ENCODE measurements at places on chromosomes 2 and 18.

GRCh38 chr2:46984642-46985476 lies 69.3 kb upstream of the MCFD2 start:
- H3K27me3 ChIP-seq, result no peaks in the 10 kb centered on the region
- no peaks in the 10 kb centered on the region for H3K36me3 ChIP-seq
- peak; percentile 27 for DNase-seq
- H3K4me3 ChIP-seq, result no peak overlapping the region

DNA sequence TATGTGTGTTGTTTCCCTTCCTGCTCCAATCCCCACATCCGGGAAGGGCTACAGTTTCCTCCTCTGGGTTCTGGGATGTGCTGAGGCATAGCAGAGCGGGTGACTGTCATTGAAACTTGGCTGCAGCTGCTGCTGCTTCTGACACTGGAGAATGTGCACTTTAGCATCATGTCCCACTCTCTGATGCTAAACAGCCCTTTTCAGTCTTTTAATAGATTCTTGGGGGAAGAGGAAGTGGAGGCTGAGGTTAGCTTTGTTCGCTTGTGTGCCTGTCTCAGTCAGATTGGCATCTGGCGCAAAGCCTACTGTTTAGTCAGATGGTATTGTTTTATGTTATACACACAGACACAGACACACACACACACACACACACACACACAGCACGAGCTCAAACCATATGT lies 136.5 kb upstream of the RND3 start:
- no peak overlapping the region for H3K27ac ChIP-seq
- no peaks in the 10 kb centered on the region for H3K27me3 ChIP-seq
- no peak overlapping the region for H3K4me3 ChIP-seq
- no peaks in the 10 kb centered on the region for H3K4me1 ChIP-seq

DNA sequence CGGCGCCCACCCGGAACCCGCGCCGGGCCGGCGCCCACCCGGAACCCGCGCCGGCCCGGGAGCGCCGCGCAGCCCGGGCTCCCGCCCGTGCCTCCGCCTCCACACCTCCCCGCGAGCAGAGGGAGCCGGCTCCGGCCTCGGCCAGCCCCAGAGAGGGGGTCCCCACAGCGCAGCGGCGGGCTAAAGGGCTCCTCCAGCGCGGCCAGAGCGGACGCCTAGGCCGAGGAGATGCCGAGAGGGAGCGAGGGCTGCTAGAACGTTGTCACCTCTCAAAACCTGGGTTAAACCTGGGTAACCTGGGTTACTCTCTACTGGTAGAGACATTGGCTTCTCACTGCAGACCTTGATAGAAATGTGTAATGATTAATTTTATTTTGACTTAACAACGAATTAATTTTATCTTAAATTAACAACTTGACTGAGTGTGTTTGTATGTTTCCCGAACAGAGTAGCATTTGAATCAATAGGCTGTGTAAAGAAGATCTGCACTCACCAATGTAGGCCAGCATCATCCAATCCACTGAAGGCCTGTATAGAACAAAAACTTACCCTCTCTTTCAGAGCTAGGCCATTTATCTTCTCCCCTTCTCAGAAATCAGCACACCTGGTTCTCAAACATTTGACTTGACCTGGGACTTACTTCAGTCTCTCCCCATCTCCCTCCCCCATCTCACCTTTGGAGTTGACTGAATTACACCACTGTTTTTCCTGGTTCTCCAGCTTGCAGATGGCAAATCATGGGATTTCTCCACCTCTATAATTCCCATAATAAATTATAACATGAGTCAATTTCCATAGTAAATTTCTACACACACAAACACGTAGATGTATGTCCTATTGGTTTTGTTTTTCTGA lies 242.7 kb downstream of the ASXL3 start:
- no peaks in the 10 kb centered on the region for H3K27me3 ChIP-seq
- H3K27ac ChIP-seq, result no peak overlapping the region
- no peaks in the 10 kb centered on the region for H3K36me3 ChIP-seq

DNA sequence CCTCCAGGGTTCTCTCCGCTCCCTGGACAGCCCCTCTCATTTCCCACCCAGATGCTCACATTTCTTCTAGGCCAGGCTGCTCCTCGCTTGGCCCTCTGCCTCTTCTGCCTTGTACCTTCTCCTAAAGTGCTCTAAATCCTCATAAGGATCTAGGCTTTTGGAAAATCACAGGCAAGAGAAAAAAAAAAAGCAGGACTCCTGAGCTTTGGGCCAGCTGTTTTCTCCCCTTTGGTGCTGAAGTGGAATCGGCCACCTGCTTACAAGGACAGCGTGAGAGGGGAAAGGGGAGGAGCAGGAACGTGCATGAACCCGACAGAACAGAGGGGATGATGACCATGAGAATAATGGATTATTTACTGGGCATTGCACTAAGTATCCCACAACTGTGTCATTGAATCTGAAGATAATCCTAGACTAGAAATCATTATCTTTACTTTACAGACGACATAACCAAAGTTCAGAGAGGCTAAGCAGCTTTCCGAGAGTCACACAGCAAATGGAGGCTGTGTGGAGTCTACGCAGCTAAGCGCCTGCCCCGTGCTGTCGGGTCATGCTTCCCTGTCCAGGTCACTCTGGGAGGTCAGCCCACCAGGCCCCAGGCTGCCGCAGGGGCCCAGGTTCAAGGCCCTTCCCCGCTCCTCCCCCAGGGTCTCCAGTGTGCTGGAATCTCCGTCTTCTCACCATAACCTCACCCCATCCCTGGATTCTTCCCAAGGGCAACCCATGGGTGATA lies 141.9 kb downstream of the PXDN start:
- H3K27me3 ChIP-seq, result no peaks in the 10 kb centered on the region
- H3K36me3 ChIP-seq, result no peaks in the 10 kb centered on the region
- no peak overlapping the region for H3K4me3 ChIP-seq
- no peak for DNase-seq

DNA sequence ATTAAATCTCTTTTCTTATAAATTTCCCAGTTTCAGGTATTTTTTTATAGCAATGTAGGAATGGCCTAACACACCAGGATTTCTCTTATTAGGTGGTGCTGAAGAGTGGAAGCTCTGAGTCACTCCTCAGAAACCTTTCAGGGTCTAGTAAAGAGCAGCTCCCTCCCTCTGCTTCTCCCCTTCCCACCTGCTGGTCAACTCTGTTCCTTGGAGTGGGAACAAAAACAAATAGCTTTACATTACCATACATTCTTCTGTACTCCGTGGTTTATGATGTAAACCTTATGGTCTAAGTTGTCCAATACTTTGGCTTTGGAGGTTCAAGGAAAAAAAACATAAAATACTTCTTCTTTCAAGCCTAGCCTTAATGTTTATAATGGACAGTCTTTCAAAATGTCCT lies 2.7 kb upstream of the IL1R1 start:
- H3K27me3 ChIP-seq, result peaks cover 40% of the 10 kb centered on the region
- no peak for DNase-seq
- no peaks in the 10 kb centered on the region for H3K36me3 ChIP-seq
- no peaks in the 10 kb centered on the region for H3K4me1 ChIP-seq

DNA sequence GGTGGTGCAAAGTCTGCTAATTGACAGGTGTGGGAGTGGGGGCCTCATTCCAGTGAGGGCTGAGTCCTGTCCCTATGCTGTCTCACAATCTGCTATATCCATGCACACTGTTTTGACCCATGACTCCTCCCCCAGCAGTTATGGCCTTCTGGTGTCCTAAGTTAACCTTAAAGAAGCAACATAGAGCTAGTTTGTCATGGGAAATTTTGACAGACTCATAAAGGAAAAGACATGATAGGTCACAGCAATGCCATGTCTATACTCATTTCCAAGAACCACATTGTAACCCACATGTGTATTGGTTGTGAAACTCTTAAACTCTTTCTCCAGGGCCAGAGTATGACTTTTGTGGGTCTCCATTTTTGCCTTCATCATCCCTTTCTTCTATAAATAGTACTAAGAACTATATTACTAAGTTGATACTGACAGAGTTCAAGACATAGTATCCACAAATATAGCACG lies 78.2 kb upstream of the SLC1A4 start:
- H3K36me3 ChIP-seq, result no peaks in the 10 kb centered on the region
- peaks cover 10% of the 10 kb centered on the region for H3K4me1 ChIP-seq
- H3K27ac ChIP-seq, result no peak overlapping the region
- no peaks in the 10 kb centered on the region for H3K27me3 ChIP-seq
- DNase-seq, result no peak

DNA sequence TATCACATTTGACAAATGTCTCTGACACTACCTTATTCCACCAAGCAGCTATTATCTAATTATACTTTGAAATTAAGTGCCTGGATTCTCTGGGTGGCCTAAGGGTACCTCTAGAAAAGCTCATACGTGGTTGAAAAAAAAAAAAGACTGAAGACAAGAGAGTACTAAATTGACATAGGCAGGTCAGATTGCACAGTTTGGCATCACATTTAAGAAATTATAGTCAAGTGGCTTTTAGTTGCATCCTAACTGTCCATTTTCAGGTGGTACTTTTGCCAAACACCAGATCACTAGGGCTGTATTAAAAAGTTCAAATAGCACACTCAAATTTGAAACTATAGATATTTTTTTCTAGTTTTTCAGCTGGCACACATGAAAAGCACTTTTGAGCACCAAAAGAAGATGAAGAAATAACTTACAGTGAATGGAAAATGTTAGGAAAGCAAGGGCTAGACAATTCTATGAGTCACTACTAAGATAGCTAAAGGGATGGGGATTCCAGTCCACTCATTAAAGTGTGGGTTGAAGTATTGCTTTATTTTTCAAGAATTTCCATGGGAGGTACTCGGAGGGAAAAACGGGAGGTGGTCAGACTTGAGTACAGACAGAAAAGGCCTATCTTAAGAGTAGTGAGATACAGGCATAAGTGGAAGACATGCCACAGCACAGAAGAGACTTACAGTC lies 106.5 kb upstream of the COL5A2 start:
- peaks cover 17% of the 10 kb centered on the region for H3K4me1 ChIP-seq
- DNase-seq, result peak; percentile 45
- H3K27me3 ChIP-seq, result no peaks in the 10 kb centered on the region
- no peaks in the 10 kb centered on the region for H3K36me3 ChIP-seq
- H3K27ac ChIP-seq, result no peak overlapping the region

DNA sequence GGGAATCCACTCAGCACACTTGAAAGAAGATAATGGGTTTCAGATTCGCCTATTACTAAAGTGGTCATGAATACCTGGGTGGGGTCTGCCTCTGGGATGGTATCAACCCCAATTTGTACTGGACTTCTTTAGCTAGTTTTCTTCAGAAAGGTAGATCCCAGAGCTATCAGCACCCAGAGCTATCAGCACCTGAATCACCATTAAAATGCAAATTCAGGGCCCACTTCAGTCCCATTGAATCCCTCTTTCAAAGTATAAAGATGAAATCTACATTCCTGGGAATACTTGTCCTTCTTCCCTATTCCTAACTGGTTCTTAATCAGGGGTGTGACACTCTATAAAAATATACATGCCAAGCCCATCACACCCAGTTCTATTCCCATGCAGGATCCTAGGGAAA lies 914.3 kb downstream of the DCC start:
- no peaks in the 10 kb centered on the region for H3K27me3 ChIP-seq
- no peak overlapping the region for H3K27ac ChIP-seq
- no peak overlapping the region for H3K4me3 ChIP-seq
- no peak for DNase-seq

GRCh38 chr18:79595876-79596374 lies 83.7 kb upstream of the CTDP1 start:
- no peak overlapping the region for H3K4me3 ChIP-seq
- H3K27me3 ChIP-seq, result peaks cover 41% of the 10 kb centered on the region
- DNase-seq, result no peak
- no peak overlapping the region for H3K27ac ChIP-seq
- no peaks in the 10 kb centered on the region for H3K4me1 ChIP-seq

DNA sequence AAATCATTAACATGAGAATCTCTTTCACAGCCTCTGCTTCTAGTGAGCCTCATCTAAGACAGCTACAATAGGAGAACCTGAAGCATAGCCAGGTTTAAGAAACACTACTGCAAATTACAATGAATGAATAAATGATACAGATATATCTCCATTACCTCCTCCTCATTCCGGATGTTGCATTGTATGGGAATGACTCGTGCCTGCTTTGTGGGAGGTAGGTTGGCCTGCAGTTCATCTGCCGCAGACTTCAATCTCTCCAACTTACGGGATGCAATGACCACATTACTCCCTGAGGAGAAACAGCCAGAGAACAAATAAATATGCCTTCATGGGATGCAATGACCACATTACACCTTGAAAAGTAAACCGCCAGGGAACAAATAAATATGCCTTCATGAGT lies 15.4 kb downstream of the PECR start:
- no peak for DNase-seq
- H3K27ac ChIP-seq, result no peak overlapping the region
- no peaks in the 10 kb centered on the region for H3K4me1 ChIP-seq

- no peak overlapping the region for H3K4me3 ChIP-seq
- H3K4me1 ChIP-seq, result peaks cover 11% of the 10 kb centered on the region
- DNase-seq, result no peak
- peaks cover 4% of the 10 kb centered on the region for H3K27me3 ChIP-seq
- no peaks in the 10 kb centered on the region for H3K36me3 ChIP-seq
- H3K27ac ChIP-seq, result no peak overlapping the region
These were observed 2.7 kb upstream of the SLC30A3 start for GRCh38 chr2:27265536-27265870.

DNA sequence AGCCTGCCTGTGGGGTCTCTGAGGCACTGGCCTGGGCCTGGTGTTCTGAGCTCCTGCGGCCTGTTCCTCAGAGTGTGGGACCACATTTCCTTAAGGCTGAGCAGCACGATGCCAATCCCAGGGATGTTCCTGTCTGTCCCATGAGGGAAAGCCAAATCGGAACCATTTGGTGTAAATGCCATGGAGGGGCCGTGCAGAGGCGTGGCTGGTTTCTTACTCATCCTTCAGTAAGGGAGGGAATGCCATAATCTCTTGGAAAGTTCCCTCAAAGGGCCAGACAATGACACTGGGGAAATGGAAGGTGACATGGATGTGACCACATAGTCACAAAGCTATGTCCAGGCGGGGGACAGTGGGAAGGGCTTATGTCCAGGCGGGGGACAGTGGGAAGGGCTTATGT lies 14.4 kb upstream of the PTMA start:
- no peak overlapping the region for H3K27ac ChIP-seq
- H3K36me3 ChIP-seq, result no peaks in the 10 kb centered on the region
- peaks cover 5% of the 10 kb centered on the region for H3K4me1 ChIP-seq
- no peaks in the 10 kb centered on the region for H3K27me3 ChIP-seq
- no peak overlapping the region for H3K4me3 ChIP-seq
- DNase-seq, result no peak

DNA sequence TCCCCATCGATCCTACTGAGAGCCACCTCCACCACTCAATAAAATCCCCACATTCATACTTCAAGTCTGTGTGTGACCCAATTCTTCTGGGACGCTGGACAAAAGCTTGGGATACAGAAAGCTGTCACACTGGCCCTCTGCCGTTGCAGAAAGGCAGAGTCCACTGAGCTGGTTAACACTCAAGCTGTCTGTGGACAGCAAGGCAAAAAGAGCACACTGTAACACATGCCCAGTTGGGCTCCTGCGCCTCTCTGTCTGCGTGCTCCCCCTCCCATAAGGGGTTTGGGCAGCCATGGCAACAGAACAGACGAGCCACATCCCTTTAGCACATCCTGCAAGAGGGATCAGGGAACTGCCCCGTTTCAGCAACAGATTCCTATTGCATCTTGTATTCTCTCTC lies 106.9 kb upstream of the RGPD4 start:
- no peak overlapping the region for H3K4me3 ChIP-seq
- H3K36me3 ChIP-seq, result no peaks in the 10 kb centered on the region
- no peaks in the 10 kb centered on the region for H3K27me3 ChIP-seq
- no peaks in the 10 kb centered on the region for H3K4me1 ChIP-seq
